Transverse colon (tissue), 4 donors: ENCODE measurements at places on chromosomes 3 and 15. TPM values are rescaled to one million over a fixed set of nuclear protein-coding genes. Genes with fewer than 3 reads are reported as not detected.

GRCh38 chr15:58330741-58331559 lies 100.8 kb upstream of the LIPC start:
- DNase-seq: no peak
- peaks cover 40% of the 10 kb centered on the region for H3K4me1 ChIP-seq
- no peaks in the 10 kb centered on the region for H3K36me3 ChIP-seq
- no peaks in the 10 kb centered on the region for H3K27me3 ChIP-seq

GRCh38 chr15:41283653-41284426 lies 48.6 kb downstream of the OIP5 start:
- H3K27me3 ChIP-seq: no peaks in the 10 kb centered on the region
- peaks cover 41% of the 10 kb centered on the region for H3K4me1 ChIP-seq
- peak; percentile 98 for DNase-seq
- H3K36me3 ChIP-seq: no peaks in the 10 kb centered on the region

Gene LRTM1
- total RNA-seq: not detected

Gene CHMP2B
- total RNA-seq: 7.8 TPM

Gene CADM2
- 2.2 TPM for total RNA-seq

GRCh38 chr3:140061211-140061610 lies 126.2 kb downstream of the CLSTN2 start:
- DNase-seq: no peak
- H3K27me3 ChIP-seq: no peaks in the 10 kb centered on the region
- H3K36me3 ChIP-seq: no peaks in the 10 kb centered on the region
- H3K4me3 ChIP-seq: no peak overlapping the region
- no peaks in the 10 kb centered on the region for H3K4me1 ChIP-seq

- H3K27ac ChIP-seq: no peak overlapping the region
- no peaks in the 10 kb centered on the region for H3K27me3 ChIP-seq
- no peak for DNase-seq
- H3K4me1 ChIP-seq: no peaks in the 10 kb centered on the region
These were observed 2.9 kb downstream of the GHRL start for GRCh38 chr3:10289787-10290355.

Gene MYRIP
- total RNA-seq: 19.7 TPM

Gene GOLGA8M
- not detected for total RNA-seq

DNA sequence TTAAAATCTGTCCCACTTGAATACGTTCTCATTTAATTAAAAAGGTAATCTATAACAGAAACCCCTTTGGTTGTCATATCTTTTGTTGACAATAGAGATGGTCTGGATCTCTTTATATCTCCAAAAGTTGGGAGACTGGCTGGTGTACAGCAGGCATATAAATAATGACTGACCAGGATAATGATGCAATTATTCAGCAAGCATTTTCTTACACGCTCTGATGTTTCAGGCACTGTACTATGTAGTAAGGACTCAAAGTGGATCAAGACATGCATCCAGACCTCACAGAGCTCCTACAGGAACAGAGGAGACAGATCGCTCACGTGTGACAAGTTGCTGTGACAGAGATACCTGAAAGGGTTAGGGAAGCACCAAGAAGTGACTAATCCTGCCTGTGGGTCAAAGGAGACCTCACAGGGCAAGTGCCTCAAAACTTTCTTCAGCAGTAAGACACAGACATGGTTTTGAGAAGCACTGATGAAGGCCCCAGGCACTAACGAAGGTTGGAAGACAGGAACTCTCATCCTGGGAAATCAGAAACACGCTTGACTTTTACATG lies 25.7 kb downstream of the VPS39 start:
- no peak for DNase-seq
- H3K36me3 ChIP-seq: peaks cover 65% of the 10 kb centered on the region
- H3K4me3 ChIP-seq: no peak overlapping the region
- no peak overlapping the region for H3K27ac ChIP-seq
- no peaks in the 10 kb centered on the region for H3K4me1 ChIP-seq

GRCh38 chr3:14634763-14635400 lies 16.7 kb upstream of the CCDC174 start:
- H3K27me3 ChIP-seq: peaks cover 6% of the 10 kb centered on the region
- no peak for DNase-seq
- H3K36me3 ChIP-seq: no peaks in the 10 kb centered on the region
- H3K4me3 ChIP-seq: no peak overlapping the region
- H3K27ac ChIP-seq: no peak overlapping the region
- H3K4me1 ChIP-seq: peaks cover 6% of the 10 kb centered on the region

DNA sequence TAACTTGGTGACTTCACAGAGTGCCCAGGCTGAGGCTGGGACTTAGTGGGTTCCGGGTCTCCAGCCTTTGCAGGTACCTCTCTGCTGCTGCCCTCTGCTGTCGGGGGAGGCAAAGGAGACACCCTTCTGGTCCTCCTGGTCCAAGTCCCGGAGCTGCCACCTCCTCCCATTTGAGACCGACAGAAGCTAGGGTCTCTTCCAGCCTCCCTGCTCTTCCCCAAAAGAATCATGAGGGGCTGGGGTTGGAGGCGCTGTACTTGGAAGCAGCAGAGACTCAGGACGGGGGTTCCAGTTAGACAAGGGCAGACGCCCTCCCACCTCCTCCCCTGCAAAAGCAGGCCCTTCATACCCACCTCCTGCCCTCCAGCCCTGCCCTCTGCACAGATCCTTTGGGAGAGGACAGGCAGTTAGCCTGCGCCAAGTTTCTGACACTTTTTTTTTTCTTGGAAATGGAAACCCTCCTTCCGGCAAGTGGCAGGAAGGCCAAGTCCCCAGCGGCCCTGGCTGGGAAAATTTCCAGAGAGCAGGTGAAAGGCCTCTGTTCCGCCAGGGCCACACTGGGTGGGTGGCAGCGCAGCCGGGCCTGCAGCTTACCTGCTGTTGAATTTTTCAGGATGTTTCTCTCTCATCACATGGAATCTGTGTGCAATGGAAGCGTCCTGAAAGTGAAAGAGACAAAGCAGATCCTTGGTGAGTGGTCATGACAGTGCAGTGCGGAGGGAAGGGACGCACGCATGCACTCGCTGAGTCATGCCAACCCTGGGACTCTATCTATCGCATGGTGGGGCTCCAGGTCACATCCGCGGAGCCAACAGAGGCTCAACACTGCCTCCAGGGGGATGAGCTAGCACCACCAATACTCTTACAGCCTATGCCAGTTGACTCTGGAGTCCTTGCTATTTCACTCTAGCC lies 119.9 kb downstream of the DGKG start:
- no peaks in the 10 kb centered on the region for H3K36me3 ChIP-seq
- peak; percentile 70 for DNase-seq
- H3K4me3 ChIP-seq: no peak overlapping the region
- no peaks in the 10 kb centered on the region for H3K27me3 ChIP-seq
- no peaks in the 10 kb centered on the region for H3K4me1 ChIP-seq

GRCh38 chr3:172040981-172041963 lies 1.9 kb downstream of the FNDC3B start:
- peak; percentile 49 for DNase-seq
- H3K4me1 ChIP-seq: peaks cover 41% of the 10 kb centered on the region
- peak overlapping the region; percentile 99 for H3K27ac ChIP-seq
- H3K4me3 ChIP-seq: peak overlapping the region; percentile 99

DNA sequence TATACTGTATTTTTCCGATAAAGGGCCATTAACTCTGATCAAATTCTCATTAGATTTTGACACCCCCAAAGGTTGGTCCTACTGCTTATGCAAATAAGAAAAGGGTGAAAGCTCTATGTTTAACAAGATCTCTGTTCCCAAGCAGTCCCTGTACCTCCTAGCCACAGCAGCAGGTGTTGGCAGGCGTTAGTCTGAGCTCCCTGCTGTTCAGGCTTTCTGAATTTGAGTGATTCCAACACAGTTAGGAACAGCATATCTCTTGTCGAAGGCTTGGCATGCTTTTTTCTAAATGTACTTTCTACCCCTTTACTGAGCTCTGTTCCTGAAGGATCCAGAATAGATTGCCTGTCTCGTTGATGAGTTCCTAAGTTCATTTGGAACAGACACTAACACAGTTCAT lies 42.3 kb downstream of the MITF start:
- no peak for DNase-seq
- H3K27me3 ChIP-seq: no peaks in the 10 kb centered on the region
- no peak overlapping the region for H3K4me3 ChIP-seq
- no peaks in the 10 kb centered on the region for H3K4me1 ChIP-seq
- no peaks in the 10 kb centered on the region for H3K36me3 ChIP-seq

Gene FAM174B
- total RNA-seq: 16.1 TPM

- no peaks in the 10 kb centered on the region for H3K27me3 ChIP-seq
- no peak overlapping the region for H3K27ac ChIP-seq
- no peak overlapping the region for H3K4me3 ChIP-seq
- no peaks in the 10 kb centered on the region for H3K36me3 ChIP-seq
These were observed 234.0 kb downstream of the BCHE start for GRCh38 chr3:165603196-165603595.

- peaks cover 7% of the 10 kb centered on the region for H3K4me1 ChIP-seq
- H3K27ac ChIP-seq: no peak overlapping the region
- no peak for DNase-seq
- H3K27me3 ChIP-seq: no peaks in the 10 kb centered on the region
- H3K4me3 ChIP-seq: peak overlapping the region; percentile 23
These were observed 68.0 kb downstream of the SLTM start for GRCh38 chr15:58865425-58865880.

DNA sequence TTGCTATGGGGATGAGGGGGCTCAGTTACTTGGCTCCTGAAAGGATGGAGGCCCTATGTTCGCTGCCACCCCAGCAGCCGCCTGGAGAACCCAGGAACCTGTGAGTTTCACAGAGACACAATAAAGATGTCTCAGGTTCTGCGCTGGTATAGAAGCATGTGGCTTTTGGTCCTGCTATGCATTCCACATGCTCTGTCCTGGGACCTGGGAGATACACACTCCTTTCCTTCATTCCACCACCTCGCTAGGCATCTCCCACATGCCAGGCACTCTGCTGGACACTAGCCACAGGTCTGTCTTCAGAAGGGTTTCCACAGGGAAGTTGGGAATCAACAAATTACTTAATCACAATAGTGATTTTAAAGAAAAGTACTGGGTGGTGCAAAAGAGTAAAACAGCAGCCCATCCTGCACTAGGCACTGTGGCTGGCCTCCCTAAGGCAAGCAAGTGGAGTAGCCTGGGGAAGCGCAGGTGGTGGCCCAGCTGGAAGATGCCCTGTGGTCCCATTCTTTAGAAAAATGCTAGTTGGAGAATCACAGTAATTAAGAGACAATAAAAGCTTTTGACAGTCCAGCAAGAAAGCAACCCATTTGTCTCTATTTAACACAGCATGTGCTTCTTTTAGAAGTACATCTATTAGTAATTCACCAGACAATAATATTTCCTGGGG lies 408.9 kb upstream of the WNT5A start:
- no peaks in the 10 kb centered on the region for H3K36me3 ChIP-seq
- no peaks in the 10 kb centered on the region for H3K4me1 ChIP-seq
- no peaks in the 10 kb centered on the region for H3K27me3 ChIP-seq
